ENCODE measurements at places on chromosomes 13 and 19.

GRCh38 chr13:63605962-63606361, 2190.3 kb upstream of the PCDH20 start:
- no peak for DNase-seq

DNA sequence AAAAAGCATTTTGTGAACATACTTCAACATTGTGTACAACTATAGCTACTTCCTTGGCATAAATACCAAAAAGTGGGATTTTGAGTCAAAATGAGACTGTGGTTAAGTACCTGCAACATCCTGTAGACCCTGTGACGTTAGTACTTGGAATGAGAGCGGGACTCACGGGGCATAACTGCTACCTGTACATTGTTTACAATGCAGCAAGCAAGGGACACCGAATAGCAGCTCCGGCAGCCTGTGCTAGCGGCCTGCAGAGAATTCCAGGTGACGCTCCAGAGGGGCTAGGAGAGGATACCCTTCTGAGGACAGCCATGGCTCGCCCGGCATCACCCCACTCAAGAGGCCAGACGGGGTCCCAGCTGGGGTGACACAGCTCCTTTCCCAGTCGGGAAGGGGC, 824 bp upstream of the ZNF331 start:
- no peak for DNase-seq

DNA sequence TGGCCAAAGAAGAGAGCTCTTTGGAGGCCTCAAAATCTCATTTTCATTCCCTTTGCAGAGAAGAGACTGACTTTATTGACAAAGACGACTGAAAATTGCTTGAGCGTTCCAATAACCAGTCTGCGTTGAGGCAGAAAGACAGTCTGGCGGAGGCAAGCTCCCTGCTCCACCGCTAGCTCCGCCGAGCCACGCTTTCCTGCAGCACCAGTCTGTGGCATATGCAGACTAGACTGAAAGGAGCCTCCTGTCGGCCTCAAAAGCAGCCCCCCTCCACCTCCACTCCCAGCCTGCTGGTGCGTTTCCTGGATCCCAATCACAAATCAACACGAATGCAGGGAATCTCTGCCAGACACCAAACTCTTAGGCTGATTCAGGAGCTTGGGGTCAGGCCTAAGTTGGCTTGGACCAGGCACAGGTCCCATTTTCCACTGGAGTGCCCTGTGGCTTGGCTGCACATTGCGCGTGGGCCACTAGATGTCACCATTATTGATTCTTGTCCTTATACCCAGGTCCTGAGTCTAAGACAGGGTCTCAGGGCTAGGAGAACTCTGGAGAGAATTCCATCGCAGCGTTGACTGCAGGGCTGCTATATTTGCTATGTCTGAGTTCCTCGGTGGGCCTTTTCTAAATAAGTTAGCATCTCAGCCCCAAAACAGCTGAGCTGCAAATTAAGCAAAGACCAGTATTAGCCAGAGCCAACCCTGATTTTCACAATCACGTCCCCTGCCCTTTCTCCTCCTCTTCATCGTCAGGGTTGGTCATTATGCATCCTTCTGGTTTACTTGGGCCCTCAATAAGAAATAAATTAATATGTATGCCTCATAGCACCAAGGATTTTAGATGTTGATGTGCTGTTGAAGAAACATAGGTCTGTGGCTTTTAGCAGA, 5.2 kb upstream of the ZNF507 start:
- no peak for DNase-seq

DNA sequence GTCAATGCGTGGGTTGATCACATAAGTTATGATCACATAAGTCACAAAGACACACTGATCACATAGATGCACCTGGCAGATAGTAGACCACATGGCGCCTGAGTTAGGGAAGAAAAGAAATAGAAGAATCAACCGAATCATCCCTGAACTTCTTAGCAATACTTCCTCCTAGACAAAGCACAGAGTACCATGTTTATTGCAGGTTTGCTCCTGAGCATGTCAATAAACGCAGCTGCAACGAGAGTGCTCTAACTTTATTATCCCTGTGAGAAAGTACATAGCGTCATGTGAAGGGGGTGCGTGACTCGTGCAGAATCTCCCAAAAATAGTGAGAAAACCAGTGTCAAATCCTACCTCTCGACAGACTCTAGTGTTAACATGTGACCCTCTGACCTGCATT, 17.3 kb downstream of the NCR1 start:
- no peak for DNase-seq

DNA sequence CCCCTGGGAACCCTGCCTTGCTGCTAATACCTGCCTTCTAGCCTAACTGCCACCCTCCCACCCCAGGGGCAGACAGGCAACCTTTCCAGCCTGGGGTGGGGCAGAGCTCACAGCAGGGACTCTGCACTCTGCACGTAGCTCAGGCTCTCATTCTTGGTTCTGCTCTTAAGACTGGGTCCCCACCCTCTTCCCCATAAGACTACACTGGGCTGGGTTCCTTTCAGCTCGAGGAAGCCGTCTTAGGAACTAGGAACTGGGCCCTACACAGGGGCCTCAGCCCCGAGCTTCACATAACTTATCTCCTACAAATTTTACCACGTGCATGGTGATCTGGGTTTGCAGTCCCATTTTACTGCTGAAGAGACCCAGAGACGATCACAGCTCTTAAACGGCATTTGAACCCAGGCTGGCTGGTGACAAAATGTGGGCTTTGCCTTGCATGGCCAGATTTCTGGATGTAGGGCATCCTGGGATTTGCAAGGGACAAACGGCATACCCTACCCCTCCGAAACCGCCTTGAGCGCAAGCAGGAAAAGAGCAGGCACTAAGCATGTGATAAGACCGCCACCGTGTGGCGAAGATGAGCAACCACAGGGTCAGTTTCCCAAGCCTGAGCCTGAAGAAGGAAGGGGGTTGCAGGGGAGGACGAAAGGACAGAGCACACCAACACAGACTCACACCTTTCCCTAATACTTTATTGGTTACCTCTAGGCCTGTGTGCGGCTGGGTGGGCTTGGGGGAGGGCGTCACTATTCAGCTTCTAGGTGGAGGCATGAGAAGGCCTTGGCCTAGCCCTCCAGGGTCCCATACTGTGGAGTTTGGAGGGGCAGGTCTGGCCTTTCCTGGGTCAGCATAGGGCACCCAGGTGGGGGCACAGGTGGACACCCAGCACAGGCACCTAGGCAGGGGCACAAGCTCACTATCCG, 5.1 kb downstream of the JUNB start:
- DNase-seq: no peak

DNA sequence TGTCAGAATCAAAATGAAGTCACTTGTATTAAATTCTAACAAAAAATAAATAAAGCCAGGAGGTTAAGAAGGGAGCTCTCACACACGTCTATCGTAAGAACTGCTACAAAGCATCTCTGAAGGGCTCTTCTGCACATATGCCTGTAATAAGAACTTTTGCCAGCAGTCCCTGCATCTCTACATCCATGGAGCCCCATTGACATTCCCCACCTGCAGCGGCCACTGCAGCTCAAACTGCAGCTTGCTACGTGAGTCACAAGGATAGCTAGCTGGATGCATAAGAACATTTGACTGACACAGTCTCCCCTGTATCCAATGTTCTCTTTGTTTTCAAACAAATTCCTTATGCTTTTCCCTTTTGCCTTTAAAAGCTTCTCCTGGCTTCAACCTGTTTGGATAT, 68.3 kb downstream of the DNAJC3 start:
- DNase-seq: no peak

- no peak for DNase-seq
These were observed 20.1 kb upstream of the ESD start for GRCh38 chr13:46817095-46817494.

DNA sequence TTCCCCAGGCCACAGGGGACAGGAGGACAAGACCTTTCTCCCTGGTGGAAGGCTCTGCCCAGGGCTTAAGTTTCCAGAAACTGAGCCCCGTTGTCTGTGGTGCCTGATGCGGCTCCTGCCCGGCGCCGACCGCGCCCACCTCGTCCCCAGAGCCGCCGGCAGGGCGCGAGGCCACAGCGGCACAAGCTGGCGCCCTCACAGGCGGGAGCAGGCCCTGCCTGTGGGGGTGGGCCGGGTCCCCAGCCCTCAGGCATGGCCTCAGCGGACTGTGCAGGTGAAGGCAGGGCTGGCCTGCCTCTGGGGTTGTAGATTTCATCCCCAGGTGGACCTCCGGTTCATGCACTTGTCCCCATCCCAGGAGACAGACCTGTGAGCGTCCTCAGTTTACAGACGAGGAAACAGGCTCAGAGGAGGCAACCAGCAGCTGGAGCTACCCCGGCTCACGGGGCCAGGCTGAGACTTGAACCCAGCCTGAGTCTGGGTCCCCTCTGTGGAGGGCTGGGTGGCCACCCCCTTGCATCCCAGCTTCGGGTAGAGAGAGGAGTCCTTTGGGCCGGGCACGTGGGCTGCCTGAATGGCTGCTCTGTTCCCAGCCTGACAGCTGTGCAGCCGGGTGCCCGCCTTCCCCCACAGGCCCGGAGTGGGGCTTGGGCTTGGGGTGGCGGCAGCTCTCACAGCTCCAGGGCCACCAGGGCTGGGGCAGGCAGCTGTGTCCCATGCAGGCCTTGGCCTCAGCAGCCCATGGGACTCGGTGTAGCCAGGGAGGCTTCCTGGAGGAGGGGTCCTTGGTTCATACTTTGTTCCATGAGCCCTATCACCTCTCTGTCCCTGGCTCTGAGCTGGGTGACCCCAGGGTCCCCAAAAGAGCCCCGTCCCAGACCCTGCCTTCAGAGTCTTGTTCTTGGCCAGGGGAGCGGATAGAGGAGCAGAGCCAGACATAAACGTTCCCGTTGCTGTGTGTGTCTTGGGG, 26.8 kb downstream of the PIAS4 start:
- no peak for DNase-seq

DNA sequence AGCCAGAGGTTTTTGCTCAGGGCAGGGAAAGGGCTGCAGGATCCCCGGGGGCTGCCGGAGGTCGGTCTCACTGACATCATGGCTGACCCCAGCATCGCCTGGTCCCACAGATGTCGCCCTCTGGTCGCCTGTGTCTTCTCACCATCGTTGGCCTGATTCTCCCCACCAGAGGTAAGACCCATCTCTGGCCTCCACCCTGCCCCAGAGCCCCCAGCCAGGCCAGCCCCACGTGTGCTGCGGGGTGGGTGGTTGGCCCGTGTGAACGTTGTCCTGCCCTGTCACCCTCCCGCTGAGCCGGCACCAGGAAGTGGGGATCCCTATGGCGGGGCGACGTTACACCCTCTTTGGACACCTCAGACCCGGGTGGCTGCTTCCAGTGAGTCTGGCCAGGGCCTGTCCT, 906 bp downstream of the FXYD5 start:
- DNase-seq: no peak

DNA sequence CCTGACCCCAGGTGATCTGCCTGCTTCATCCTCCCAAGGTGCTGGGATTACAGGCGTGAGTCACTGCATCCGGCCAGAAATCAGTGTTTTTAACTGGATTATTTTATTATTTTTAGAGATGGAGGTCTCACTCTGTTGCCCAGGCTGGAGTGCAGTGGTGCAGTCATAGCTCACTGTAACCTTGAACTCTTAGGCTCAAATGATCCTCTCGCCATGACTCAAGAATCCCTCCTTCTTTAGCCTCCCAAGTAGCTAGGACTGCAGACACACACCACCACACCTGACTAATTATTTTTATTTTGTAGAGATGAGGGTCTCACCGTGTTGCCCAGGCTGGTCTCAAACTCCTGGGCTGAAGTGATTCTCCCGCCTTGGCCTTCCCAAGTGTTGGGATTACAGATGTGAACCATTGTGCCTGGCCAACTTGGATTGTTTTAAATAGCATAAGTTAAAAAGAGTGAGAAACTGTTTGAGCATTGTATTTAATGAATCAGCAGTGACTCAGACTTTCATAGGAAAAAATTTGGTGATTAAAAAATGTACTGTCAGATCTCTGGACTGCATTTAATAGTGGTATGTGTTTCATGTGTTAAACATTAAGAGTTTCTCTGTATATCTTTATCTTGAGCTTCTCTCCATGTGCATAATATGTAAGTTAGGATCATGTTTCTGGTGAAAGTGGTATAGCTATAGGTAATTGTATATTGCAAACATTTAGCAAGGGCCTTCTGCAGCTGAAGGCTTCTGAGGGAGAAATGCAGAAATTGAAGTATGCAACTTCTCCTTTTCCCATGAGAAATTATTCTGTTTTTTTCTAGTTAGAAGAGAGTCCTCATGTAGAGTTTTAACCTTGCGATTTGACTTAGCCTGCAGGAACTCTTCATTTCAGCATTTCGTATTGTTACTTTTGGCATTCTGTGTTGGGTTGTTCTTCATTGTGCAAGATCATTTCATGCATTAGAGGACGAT, 121.2 kb downstream of the PCCA start:
- DNase-seq: peak; percentile 40

DNA sequence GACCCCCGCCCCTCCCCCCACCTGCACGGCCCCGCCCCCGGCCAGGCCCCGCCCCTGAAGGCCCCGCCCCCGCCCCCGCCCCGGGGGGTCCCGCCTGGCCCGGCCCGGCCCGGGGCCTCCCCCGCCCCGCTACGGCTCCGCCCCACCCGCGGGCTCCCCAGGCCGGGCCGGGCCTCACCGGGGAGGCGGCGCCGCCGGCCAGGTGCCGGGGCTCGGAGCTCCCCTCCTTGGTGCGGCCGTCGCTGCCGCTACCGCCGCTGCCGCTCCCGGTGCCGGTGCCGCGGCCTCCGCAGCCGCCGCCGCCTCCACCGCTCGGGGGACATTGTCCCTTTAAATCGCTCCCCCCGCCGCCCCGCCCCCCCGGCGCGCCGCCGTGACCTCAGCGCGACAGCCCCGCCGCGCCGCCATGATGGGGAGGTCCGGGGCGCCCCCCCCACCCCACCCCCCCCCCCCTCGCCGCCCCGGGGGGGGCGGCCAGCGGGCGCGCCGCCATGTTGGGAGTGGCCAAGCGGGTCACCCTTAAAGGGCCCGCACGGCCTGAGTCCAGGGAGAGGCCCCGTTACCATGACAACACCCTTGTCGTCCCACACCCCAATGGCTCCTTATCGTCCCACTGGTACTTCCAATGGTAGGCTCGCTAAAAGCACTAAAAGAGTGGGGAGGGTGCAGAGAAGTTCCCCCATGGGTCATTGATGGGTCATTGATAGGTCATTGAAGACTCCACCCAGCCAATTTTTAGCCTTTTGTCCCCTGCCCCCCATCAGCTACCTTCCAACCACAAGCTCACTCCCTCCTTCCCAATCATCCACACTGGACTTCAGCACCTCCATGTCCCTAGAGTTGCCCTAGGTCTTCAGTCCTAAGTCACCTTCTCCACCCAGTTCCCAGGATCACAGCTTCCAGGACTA, at the start of gene WIZ:
Gene WIZ (minus strand): TSS at position 337 of the 908 bp plus-strand sequence. CDS start 1,649 bp downstream, outside the sequence.
- DNase-seq: no peak

- no peak for DNase-seq
These were observed 8.2 kb upstream of the DHDH start for GRCh38 chr19:48925240-48925843.

GRCh38 chr19:13613447-13613846, 107.2 kb upstream of the CACNA1A start:
- no peak for DNase-seq

Data from HS-5 (cell line).